ENCODE measurements at places on chromosomes 3 and 15.

DNA sequence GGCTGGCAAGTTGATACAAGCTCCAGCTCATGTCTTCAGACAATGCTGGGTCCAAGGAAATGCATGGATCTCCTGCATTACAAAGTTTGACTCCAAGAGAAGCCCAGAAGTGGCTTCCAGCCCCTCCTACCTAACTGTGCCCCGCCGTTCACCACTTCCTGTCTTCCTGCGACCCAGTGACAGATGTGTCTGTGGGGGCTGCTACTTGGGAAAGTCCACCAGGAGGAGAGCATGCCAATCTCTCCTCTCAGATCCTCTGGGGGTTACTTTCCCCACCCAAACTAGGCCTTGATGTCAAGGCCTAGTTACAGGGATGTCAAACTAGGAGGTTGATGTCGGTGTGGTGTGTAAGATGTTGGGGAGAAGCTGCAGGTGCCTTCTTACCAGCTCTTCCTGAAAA is 133.6 kb upstream of the RASGRP1 start:
- no peak for DNase-seq

DNA sequence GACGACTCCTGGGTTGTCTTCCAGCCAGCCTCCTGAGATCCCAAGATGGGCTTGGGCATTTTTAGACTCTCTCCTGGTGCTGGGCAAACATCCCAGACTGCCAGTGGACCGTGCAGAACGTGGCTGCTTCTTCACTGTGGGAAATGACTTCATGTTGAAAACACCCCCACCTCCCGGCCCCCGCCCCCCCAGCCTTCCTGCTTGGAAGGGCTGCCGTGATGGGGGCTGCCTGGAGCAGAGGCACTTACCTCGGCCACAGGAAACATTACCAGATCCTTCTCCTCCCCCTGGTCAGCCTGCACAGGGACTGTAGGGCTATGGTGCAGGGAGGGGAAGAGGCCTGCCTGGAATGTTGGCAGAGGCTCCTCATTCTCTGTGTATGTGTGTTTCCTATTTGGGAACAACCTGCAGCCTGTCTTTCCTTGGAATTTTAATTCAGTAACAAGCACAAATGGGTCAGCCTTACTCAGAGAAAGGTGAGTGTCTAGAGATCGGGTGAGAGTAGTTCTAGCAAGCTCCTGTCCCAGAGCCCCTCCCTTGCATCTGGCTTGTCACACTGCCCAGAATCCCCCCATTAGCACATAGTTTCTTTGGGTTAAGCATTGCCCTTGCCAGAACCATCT is 90.8 kb downstream of the ANP32A start:
- peak; percentile 55 for DNase-seq

- DNase-seq = no peak
These were observed 104.9 kb downstream of the OCA2 start for GRCh38 chr15:27993996-27994780.

GRCh38 chr3:115982108-115982507 is 358.8 kb downstream of the GAP43 start:
- DNase-seq = no peak

DNA sequence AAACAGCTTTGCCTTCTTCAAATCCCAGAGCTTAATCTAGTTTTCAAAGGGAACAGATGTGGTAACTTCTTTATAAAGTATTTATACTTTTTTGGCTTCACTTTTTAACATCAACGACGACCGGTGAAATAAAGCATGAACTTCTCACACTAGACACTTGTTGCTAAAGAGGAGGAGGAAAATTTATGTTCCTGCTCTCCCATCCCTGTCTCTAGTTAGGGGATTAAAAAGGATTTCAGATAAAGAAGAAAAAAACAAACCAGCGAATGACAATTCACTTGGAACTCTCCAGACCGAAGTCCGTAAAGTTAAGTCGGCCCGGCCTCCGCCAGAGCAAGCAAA is 672 bp downstream of the NEDD4 start:
- DNase-seq = no peak

GRCh38 chr3:184259878-184260723 is 1.3 kb downstream of the CAMK2N2 start:
- no peak for DNase-seq

- DNase-seq = no peak
These were observed 131.1 kb downstream of the NUP210 start for GRCh38 chr3:13288732-13289718.

- DNase-seq = no peak
These were observed at the start of gene STRIT1 for GRCh38 chr3:155293516-155293915. Gene STRIT1 (minus strand): TSS chr3:155293683.

GRCh38 chr3:12705981-12706380 is 42.1 kb upstream of the RAF1 start:
- peak; percentile 90 for DNase-seq

DNA sequence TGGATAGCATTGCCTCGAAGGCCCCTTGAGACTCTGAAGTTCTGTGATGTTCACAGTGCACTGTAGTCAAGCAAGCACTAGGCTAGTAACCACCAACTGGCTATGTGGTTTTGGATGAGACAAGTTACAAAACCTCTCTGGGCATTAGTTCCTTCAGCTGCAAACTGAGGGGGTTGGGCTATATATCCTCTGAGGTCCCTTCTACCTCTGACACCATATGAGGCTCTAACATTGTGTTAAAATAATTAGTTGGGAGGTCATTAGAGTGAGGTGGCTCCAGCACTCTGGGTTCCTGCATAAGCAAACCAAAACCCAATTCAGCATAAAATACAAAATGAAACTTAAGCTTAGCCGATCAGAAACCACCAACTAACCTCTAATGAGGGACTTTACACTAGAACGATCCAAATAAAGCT is 209.5 kb upstream of the LRRN1 start:
- DNase-seq = no peak

DNA sequence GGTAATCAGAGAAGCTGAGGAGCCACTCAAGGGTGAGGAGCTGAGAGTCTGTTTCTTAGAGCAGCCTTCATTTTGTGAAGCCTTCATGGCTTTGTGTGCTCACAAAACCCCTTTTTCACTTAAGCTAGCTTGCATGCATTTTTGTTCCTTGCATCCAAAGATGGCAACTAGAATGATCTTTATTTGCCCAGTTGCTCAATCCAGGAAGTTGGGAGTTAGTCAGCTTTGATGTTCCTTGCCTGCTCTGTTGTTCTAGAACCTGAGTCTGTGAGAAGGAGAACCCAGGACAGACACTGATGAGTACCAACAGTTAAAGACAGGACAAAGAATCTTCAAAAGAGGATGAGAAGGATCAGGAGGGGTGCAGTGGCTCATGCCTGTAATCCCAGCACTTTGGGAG is 81.8 kb downstream of the IL20RB start:
- DNase-seq = no peak

DNA sequence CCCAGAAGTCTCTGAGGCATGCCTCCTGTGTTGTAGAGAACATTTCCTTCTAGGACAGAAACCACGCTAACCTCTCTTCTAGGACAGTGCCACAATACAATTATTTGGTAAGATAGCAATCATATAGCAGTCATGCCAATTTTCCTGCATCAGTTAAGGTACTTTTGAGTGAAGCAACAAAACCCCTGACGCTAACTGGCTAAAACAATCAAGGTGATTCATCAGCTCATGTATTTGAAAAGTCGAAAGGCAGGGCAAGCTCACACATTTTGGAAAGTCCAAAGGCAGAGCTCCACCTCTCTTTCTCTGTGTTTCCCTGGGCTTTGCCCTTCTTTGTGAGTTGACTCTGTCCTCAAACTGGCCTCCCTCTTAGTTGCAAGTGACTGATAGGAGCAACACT is 10.1 kb downstream of the TERC start:
- DNase-seq = no peak

DNA sequence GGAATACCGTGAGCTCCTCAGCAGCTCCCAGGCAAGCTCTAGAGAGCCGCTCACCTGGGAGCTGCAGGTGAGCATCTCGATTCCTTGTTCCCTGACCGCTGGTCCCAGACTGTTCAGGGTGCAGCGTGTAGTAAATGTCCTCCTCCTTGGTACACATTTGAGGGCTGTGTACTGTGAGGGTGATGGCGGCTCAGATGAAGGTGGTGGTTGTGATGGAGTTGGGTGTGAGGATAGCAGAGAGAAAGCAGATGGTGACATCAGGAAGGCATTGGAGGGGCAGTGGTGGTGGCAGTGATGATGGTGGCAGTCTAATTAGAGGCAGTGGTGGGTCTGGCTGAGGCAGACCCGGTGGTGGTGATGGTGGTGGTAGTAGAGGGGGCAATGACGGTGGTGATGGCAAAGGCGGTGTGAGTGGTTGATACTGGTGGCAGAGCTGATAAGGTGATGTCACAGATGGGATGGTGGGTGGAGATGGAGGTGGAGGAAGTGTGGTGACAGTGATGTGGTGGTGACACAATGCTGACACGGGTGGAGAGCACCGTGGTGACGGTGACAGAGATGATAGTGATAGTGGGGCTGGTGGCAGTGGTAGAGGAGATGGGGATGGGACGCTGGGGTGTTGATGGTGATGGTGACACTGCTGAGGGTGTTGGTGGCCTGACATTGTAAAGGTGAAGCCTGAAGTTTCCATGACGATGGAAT is at the start of gene DNAJB8:
TSS of gene DNAJB8 (minus strand) at position 51 of the 702 bp plus-strand sequence. CDS start 3,645 bp downstream, outside the sequence.
- DNase-seq = no peak

DNA sequence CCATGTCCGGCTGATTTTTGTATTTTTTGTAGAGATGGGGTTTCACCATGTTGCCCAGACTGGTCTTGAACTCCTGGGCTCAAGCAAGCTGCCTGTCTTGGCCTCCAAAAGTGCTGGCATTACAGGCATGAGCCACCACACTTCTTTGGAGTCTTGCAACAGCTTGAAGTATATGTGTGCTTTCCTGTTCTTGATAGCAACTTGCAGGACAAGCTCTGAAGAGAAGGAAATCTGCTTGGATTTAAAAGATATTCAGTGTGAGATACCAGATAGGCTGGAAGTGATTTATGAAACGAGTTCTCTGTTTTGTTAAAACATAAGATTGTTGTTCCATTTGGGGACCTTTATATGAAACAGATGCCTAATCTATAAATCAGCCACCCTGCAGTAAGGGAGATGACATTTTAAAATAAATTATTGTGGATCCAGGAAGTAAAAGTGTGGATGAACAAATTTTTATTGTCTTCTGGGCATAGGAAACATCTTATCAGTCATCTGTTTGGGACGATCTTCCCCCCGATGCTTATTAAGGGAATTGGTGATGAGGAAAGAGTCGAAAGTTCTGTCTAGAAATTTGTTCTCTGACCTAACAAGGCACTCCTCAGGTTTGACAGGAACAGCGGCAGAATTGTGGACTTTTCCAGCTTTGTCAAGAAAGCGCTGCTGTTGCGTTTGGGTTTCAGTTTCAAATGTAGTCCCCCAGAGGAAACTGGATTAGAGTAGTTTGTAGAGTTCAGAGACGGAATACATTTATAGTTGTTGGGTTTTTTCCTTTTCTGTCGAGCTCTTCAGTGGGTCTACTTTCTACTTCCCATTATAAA is 53.7 kb upstream of the MAGI1 start:
- peak; percentile 57 for DNase-seq

DNA sequence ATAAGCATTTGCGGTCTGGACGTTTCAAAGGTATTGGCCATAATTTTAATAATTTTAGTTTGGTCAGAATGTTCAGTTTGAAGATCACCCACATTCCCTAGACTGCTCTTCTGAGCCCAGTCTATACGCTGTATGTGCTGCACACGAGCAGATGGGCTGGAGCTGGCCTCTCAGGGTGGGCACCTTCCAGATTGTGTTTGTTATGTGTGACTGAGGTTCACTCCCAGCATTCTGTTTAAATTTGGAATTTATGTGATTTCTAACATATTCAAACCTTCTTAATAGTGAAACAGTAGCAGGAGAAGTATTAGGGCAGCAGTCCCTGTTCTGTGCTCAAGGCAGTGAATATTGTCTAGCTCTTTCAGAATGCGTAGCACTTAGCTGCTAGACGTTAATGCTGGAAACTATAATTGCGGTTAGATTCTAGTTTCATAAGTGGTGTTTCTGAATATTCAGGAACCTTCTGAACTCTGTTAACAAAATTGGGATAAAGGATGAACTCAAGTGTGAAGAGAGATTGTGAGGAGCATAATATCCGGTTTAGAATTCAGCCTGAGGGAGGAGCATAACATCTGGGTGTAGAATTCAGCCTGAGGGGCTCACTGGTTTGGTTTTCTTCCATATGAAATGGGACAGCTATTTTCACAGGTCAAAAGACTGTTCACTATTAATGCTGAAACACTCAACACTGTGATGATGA is 68.6 kb upstream of the RPL35A start:
- no peak for DNase-seq

DNA sequence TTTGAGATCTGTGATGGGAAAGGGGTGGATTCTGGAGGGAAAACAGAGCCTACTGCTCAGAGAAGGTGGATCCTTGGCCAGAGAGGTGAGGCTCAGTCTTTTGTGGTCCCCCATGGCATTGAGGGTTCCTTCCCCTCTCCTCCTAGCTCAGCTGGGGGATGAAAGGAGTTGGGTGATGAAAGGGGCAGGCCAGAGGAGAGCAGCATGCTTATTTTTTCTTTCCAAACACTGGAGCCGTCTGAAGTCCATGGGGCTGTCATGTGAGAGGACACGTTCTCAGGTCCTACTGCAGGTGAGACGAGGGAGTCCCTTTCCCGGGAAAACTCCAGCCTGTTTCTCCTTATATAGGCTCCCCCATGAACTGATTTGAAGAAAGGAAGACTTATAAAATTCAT is 71.4 kb downstream of the SCN5A start:
- DNase-seq = no peak

DNA sequence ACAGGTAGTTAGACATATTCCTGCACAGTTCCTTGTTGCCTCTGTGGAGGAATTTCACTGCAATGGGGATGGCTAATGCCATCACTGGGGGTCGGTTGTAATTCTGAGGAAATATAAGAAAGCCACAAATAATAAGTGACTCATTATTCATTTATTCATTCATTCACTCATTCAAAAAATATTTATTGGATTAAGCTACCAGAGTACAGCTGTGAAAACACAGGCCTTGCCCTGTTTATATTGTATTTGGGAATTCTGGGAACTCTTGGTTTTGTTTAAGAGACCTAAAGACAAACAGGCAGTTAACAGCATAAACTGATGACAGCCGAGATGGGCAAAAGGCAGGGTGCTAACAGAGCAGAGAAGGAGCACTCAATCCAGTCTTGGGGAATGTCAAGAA is 23.6 kb downstream of the PTX3 start:
- DNase-seq = peak; percentile 67

DNA sequence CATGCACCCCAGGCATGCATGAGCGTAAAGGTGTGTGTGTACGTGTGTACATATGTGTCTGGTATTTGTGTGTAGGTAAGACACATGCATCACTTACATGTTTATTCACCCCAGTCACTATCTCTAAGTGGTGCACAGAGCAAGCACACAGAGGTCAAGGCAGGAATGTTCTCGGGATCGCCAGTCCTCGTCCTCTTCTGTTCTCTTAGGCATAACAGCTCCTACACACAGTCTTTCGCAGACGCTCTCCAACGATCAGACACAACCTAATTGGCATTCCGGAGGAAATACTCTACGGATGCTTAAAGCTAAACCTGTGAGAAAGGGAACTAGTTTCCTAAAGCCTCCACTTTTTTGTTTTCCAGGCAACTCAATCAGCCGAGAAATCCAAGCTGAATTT is 95.9 kb downstream of the ADAMTS17 start:
- no peak for DNase-seq

DNA sequence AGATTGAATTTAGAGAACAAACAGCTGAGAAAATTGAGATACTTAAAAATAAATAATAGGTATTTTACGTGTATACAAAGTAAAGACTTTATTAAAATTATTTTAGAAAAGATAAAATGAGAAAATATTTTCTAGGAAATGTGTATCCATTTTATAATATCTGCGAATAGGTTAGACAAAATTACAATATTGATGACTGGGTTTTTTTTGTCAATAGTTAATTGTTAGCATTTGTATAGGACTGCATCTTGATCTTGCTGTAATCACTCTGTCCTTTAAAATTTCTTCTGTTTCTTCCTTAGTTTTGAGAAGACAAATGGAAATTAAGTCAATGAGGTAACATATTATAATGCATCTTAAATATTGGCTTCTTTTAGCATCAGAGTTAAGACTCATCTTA is 50.3 kb downstream of the MEF2A start:
- no peak for DNase-seq

- DNase-seq = no peak
These were observed 11.0 kb downstream of the PARP16 start for GRCh38 chr15:65275728-65276126.

Measured in AG10803 (cell line).